ENCODE measurements at places on chromosomes 4 and X.

DNA sequence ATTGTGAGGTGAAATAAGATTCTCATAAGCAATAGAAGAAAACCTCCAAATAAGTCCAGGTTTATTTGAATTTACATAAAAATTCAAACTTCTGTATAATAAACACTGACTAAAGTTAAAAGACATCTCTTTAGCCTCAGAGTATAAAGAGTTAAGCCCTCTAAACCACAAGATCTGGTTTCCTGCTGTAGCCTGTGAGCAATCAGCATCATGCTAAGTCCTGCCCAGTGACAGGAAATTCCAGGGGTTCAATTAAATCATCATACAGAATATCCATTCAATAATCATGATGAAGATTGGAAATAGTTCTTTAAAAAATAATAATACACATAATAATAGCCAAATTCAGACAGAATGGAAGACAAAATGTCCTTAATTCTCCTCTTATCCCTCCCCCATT, 139.2 kb upstream of the DGKK start:
- DNase-seq = no peak

DNA sequence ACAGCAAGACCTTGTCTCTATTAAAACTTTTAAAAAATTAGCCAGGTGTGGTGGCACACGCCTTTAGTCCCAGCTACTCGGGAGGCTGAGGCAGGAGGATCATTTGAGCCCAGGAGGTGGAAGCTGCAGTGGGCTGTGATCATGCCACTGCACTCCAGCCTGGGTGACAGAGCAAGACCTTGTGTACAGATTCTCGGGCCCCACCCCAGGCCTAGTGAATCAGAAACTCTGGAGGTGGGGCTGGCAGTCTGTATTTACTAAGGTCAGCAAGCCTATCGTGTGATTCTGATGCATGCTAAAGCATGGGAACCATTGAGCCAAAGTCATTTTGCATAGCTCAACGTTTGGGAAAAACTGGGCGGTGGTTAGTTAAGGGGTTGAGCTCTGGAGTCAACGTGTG, 3.5 kb downstream of the S100G start:
- no peak for DNase-seq

- DNase-seq = no peak
These were observed 61.7 kb downstream of the ADRA2C start for GRCh38 chr4:3827616-3828492.

DNA sequence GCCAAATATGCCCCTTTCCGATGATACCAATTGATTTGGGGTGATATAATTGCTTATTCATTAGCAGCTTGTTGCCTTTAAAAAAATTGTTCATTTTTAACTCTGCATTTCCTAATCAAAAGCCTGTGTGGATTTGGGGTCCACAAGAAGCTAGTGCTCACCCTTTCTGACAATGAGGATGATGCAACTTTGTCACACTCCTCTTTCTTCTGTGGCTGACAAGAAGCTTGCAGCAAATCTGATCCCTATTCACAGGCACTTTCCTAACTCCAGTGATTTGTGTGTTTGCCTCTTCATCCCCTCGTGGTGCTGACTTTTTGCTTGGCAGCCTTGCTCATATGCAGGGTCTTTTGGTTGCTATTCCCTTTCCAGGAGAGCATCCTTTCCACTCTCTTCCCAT, 182.7 kb upstream of the LDB2 start:
- no peak for DNase-seq

- no peak for DNase-seq
These were observed 87.9 kb upstream of the TBC1D9 start for GRCh38 chr4:140844061-140844460.

DNA sequence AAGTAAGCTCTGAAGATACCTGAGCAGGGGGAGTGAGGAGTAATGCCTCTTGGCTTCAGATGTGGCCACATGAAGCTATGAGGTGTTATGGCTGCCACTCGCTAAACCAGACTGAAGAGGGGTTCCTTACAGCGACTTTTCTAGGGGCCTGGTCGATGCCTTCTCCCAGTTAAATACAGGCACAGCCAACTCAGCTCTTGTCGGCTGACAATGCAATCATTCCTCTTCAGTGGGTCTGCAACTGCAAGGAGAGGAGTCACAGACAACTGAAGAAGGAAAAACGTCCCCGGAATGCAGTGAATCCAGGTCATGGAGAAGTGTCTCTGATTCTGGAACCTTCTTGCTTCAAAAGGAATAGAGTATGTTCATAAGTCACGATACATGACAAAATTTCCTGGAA, 106.4 kb downstream of the RNF150 start:
- DNase-seq = no peak

DNA sequence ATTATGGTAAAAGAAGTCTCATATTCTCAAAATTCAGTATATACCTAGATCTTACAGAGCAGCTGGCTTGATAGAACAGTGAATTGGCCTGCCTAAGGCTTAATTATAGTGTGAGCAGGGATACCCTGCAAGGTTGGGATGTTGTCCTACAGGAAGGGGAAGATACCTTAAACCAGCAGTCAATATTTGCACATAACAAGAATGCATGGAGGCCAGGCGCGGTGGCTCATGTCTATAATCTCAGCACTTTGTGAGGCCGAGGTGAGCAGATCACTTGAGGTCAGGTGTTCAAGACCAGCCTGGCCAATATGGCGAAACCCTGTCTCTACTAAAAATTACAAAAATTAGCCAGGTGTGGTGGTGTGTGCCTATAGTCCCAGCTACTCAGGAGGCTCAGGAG, 58.7 kb upstream of the ABCG2 start:
- no peak for DNase-seq

- DNase-seq = no peak
These were observed 745.3 kb upstream of the MAGEB2 start for GRCh38 chrX:29470030-29470429.

Measured in SIG-M5 (cell line).